ENCODE measurements at places on chromosomes 3 and 15.

GRCh38 chr15:70436428-70436827 is 326.9 kb downstream of the UACA start:
- no peak overlapping the region for H3K27ac ChIP-seq
- no peaks in the 10 kb centered on the region for H3K36me3 ChIP-seq
- H3K27me3 ChIP-seq = peaks cover 16% of the 10 kb centered on the region

DNA sequence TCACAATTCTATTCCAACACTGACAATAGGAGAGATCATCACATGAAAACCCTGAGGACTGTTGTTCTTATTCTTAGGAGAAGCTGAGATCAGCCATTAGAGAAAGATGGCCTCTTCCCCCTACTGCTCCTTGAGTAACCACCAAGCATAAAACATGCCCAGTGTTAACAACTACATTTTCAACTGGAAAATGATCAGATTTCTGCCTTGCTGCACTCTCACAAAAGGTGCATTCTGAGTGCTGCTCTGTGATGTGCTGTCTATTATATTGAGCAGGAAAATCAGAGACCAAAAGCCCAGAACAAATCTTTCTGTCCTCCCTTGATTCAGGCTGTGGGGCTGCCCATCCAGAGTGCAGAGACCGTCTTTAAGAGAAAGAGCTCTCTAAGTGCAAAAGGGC is 304.6 kb upstream of the TRIM42 start:
- H3K27me3 ChIP-seq = no peaks in the 10 kb centered on the region
- DNase-seq = no peak
- H3K4me3 ChIP-seq = no peak overlapping the region
- no peaks in the 10 kb centered on the region for H3K36me3 ChIP-seq
- H3K4me1 ChIP-seq = no peaks in the 10 kb centered on the region
- no peak overlapping the region for H3K27ac ChIP-seq

GRCh38 chr3:30720586-30721313 is 114.3 kb downstream of the TGFBR2 start:
- H3K27me3 ChIP-seq = no peaks in the 10 kb centered on the region
- H3K4me3 ChIP-seq = no peak overlapping the region
- peaks cover 5% of the 10 kb centered on the region for H3K4me1 ChIP-seq
- no peak for DNase-seq
- H3K36me3 ChIP-seq = peaks cover 2% of the 10 kb centered on the region

DNA sequence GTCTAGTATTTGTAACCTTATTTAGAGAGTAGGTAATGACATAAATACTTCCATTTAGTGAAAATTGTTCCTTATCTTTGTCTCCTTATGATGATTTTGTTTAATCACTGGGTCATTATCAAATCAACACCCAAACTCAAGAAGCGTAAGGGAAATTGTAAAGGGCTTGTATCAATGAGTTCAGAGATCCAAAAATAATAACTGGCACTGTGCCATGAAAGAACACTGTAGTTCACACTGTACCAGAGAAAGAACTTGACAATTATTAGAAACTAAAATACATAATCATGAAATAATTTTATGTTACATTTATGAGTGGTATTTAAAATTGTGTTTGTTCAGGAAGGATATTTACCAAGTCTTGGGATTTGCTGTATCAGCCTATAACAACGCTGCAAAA is 895.4 kb downstream of the FHIT start:
- no peaks in the 10 kb centered on the region for H3K27me3 ChIP-seq
- H3K27ac ChIP-seq = no peak overlapping the region
- H3K4me1 ChIP-seq = no peaks in the 10 kb centered on the region
- no peaks in the 10 kb centered on the region for H3K36me3 ChIP-seq
- no peak for DNase-seq

GRCh38 chr3:45817831-45818522 is 21.6 kb upstream of the SLC6A20 start:
- H3K36me3 ChIP-seq = no peaks in the 10 kb centered on the region

- no peaks in the 10 kb centered on the region for H3K36me3 ChIP-seq
- DNase-seq = no peak
- no peaks in the 10 kb centered on the region for H3K27me3 ChIP-seq
- H3K4me1 ChIP-seq = no peaks in the 10 kb centered on the region
These were observed 47.1 kb downstream of the LMCD1 start for GRCh38 chr3:8548502-8549275.

GRCh38 chr3:112967828-112968227 is 7.1 kb downstream of the CD200R1 start:
- no peak for DNase-seq
- H3K4me1 ChIP-seq = peaks cover 15% of the 10 kb centered on the region
- no peak overlapping the region for H3K4me3 ChIP-seq
- H3K36me3 ChIP-seq = peaks cover 26% of the 10 kb centered on the region
- no peak overlapping the region for H3K27ac ChIP-seq

DNA sequence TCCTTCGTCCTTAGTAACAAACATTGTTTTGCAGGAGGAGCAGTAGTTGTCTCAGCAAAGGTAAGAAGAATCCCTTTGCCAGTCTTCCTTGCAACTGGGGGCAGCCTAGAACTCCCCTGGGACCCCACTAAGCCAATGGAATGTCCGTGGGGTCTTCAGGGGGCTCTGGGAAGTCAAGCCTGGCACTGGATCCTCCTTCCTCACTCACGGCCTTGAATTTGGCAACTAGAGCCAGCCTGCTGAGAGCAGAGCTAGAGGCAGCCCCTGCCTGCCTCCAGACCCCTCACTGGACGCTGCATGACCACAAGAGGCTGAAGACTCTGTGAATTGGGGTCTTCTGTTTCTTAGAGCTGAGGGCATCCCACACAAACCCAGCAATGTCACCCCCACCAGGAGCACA is 18.6 kb upstream of the PRR23E start:
- H3K4me3 ChIP-seq = no peak overlapping the region
- no peak for DNase-seq
- no peaks in the 10 kb centered on the region for H3K27me3 ChIP-seq
- H3K4me1 ChIP-seq = no peaks in the 10 kb centered on the region
- H3K36me3 ChIP-seq = no peaks in the 10 kb centered on the region

DNA sequence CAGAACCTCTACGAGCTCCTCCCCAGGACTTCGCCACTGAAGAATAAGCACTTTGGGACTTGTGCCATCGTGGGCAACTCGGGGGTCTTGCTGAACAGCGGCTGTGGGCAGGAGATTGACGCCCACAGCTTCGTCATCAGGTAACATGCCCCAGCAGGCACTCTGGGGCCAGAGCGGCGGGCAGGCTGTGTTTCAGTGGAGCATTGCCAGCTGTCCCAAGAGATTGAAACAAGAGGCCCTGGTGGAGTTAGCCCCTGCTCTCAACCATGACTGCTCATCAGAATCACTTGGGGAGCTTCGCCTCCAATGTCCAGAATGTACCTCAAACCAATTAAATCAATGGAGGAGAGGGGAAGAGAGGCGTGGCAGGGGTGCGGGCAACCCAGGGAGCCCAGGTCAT is 44.8 kb downstream of the ST8SIA2 start:
- H3K4me1 ChIP-seq = no peaks in the 10 kb centered on the region
- no peak overlapping the region for H3K27ac ChIP-seq
- no peaks in the 10 kb centered on the region for H3K27me3 ChIP-seq
- no peaks in the 10 kb centered on the region for H3K36me3 ChIP-seq
- no peak overlapping the region for H3K4me3 ChIP-seq

DNA sequence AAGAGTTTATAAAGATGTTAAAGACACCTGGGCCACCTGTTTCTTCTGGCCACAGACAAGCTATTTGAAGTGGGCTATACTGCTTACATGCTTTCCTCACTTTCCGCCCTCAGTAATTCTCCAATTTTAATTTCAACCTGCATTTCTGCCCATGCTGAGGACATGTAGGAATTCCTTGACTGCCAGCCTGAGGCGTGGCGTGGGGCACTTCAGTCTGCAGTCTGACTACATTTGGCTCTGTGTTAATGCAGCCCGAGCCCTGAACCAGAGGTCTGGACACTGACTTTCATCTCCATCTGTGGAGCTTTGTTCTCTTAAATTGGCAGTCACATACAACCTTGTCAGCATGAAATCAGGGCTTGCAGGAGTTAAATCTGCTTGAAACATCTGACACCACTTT is 8.5 kb downstream of the UQCC5 start:
- peaks cover 42% of the 10 kb centered on the region for H3K36me3 ChIP-seq
- peaks cover 16% of the 10 kb centered on the region for H3K4me1 ChIP-seq
- H3K4me3 ChIP-seq = no peak overlapping the region
- DNase-seq = no peak
- H3K27ac ChIP-seq = no peak overlapping the region
- no peaks in the 10 kb centered on the region for H3K27me3 ChIP-seq

DNA sequence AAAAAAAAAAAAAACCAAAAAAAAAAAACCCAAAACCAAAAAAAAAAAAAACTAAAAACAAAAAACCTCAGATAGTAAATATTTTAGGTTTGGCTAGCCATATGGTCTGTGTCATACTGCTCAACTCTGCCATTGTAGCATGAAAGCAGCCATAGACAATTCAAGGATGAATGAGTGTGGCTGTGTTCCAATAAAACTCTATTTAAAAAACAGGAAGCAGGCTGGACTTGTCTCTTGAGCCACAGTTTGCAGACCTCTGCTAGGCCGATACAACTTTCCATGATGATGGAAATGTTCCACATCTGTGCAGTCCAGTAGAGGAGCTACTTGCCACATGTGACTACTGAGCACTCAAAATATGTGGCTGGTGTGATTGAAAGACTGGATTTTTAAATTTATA is 11.1 kb downstream of the EFCAB12 start:
- no peak overlapping the region for H3K4me3 ChIP-seq
- no peaks in the 10 kb centered on the region for H3K36me3 ChIP-seq
- no peak for DNase-seq
- no peaks in the 10 kb centered on the region for H3K4me1 ChIP-seq
- peaks cover 9% of the 10 kb centered on the region for H3K27me3 ChIP-seq
- no peak overlapping the region for H3K27ac ChIP-seq

DNA sequence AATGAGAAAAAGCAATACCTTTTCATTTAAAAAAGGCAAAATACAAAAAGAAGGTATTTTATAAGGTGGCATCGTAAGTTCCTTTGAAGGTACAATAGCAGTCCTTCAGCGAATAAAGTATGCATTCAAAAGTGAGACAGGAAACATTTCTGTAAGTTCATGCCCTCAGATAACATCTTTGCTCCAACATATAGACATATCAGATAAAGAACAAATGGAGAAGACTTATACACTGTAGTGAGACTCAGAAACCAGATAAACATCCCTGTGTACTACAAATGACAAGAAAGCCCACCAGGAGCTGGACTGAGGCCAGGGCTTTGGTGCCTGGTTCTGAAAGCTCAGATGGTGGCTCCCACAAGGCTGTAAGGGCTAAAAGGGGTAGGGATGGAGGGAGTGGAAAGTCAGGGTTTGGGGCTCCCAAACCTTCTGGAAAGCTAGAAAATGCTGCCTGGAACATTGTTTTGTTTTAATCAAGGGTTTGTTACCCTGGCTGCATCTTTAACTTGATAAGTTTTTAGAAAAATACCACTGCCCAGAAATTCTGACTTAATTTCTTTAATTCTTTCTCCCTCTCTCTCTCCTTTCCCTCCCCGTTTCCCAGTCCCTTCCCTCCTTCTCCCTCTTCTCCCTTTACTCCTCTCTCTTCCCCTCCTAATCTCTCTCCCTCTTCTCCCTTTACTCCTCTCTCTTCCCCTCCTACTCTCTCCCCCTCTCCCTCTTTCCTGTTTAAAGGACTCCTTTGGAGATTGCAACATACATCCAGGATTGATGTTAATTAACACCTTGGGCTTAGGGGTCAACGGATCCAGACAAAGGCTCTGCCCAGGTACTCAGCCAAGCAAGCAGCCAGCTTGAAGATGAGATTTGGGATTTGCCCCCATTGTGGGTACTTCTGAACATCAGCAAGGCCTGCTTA is 126.1 kb downstream of the AQP9 start:
- H3K4me3 ChIP-seq = no peak overlapping the region
- H3K27me3 ChIP-seq = peaks cover 3% of the 10 kb centered on the region
- H3K36me3 ChIP-seq = no peaks in the 10 kb centered on the region
- peaks cover 3% of the 10 kb centered on the region for H3K4me1 ChIP-seq
- no peak for DNase-seq

- peak overlapping the region; percentile 95 for H3K27ac ChIP-seq
- peaks cover 10% of the 10 kb centered on the region for H3K27me3 ChIP-seq
- H3K36me3 ChIP-seq = peaks cover 45% of the 10 kb centered on the region
- peak; percentile 57 for DNase-seq
These were observed 536 bp downstream of the ATP10A start for GRCh38 chr15:25862472-25863110.

DNA sequence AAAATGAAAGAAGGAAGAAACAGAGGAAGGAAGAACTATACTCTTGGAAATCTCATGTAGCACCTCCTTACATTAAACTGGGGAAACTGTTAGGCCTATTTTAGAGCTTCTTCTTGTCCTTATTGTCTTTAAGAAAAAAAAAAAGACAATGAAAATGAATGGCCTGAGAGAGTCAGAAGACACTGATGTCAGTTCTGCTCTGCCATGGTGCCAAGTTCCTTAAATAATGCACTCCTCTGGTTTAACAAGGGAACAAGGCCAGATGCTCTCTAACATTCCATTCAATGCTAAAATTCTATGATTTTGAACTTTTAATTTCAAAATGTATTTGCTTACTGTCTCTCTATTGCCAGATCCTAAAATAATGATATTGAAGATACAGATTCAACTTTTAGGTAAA is 4.4 kb upstream of the MBNL1 start:
- peaks cover 68% of the 10 kb centered on the region for H3K4me1 ChIP-seq
- H3K4me3 ChIP-seq = no peak overlapping the region
- DNase-seq = no peak
- H3K36me3 ChIP-seq = peaks cover 62% of the 10 kb centered on the region
- no peak overlapping the region for H3K27ac ChIP-seq
